ENCODE measurements at places on chromosomes 5 and 9. TPM values are rescaled to one million over a fixed set of nuclear protein-coding genes. Genes with fewer than 3 reads are reported as not detected.

- no peaks in the 10 kb centered on the region for H3K36me3 ChIP-seq
- H3K27ac ChIP-seq: peak overlapping the region; percentile 54
Measured at GRCh38 chr5:157540124-157540523, 35.5 kb downstream of the ADAM19 start.

DNA sequence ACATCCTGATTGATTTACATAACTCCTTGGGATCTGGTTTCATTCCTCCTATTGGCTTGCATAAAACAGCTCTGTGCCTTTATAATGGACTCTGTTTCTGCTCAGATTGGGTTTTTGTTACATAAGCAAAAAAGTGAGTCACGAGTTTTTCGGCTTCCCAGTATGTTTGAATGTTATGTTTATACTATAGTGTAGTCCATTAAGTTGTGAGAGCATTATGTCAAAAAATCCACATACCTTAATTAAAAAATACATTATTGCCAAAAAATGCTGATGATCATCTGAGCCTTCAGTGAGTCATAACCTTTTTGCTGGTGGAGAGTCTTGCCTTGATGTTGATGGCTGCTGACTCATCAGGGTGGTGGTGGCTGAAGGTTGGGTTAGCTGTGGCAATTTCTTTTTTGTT lies 144.6 kb downstream of the CCDC171 start:
- H3K36me3 ChIP-seq: no peaks in the 10 kb centered on the region
- H3K27ac ChIP-seq: no peak overlapping the region
- H3K4me1 ChIP-seq: no peaks in the 10 kb centered on the region
- no peak overlapping the region for H3K4me3 ChIP-seq

- H3K4me3 ChIP-seq: no peak overlapping the region
- H3K4me1 ChIP-seq: no peaks in the 10 kb centered on the region
- no peaks in the 10 kb centered on the region for H3K36me3 ChIP-seq
- DNase-seq: no peak
Measured at GRCh38 chr9:133201424-133202144, 7.5 kb downstream of the OBP2B start.

DNA sequence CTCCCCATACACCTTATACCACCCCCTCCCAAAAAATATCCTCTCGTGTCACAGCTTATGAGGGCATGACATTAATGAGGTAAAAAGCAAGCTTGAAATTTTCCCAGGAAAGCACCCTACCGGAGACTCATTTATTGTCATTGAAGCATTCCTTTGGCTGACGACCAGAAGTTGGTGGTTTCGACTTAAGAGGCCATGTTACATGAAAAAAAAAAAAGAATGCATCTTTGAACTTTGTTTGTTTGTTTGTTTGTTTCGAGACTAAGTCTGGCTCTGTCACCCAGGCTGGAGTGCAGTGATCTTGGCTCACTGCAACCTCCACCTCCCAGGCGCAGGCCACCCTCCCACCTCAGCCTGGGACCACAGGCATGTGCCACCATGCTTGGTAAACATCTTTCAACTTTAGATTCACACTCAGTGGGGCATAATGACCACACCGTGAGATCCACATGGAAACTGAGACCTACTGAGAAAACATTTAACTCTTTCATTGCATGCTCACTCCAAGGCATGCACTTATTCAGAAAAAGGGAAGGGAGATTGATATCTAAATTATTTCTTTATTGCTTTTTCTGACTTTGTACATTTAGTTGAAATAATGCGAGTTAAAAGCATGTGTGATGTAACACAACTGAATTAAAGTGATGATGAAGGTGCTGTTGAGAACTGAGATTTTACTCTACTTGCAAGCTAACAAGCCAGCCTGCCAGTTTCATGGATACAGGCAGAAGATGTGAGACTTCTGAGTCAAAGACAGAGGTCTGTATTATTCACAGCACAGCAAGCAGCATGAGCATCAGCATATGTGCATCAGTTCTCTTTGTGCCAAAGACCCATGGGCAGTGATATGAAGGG lies 5.1 kb upstream of the RAB14 start:
- H3K4me1 ChIP-seq: no peaks in the 10 kb centered on the region
- no peak for DNase-seq
- H3K4me3 ChIP-seq: no peak overlapping the region
- H3K27me3 ChIP-seq: no peaks in the 10 kb centered on the region
- H3K36me3 ChIP-seq: no peaks in the 10 kb centered on the region
- H3K27ac ChIP-seq: no peak overlapping the region

DNA sequence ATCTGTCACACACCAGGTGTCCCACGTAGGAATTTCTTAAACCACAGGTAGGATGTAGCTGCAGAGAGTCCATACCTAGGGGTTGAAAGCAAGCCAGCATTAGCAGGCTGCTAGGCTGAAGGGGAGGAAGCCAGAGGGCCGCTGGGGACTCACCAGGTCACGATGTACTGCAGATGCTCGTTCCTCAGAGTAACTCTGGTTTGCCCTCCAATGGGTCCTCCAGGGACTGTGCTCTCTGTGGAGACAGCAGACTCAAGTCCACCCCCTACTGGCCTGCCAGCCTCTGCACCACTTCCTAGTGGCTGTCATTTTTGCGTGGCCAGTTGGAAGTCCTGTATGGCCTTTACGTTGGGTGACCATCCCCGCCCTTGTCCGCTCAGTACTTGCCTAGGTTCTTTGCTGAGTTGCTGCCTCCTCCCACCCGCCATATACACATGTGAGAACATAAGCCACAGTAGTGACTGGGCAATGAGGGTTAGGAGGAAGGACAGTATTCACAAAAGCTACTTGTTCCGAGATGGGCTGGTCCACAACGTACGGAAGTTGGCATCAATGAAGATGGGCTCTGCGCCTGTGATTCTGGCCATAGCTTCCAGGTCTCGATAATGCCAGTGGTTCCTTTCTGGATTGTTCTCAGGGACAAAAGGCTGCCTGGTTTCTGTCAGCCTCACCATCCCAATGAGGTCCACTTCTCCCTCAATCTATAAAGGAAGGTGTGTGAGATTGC lies 4.1 kb downstream of the RPL7A start:
- H3K4me3 ChIP-seq: no peak overlapping the region
- DNase-seq: no peak
- no peaks in the 10 kb centered on the region for H3K4me1 ChIP-seq
- H3K27ac ChIP-seq: no peak overlapping the region

DNA sequence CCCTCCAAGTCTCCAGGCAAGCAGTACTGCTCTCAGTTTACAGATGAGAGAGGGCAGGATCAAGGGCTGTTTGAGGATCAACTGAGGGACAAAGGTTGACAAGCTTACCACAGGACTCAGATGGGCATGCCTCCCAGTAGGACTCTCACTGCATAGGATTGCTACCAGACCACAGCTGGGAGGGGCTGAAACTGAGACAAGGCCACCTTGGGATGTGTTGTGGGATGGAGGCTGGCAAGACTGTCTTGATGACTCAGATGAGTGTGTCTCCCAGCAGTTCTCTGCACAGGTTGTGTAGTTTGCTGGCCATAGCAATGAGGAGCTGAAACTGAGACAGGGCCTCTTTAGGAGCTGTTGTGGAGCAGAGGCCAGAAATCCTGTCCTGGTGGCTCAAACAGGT lies 222.2 kb upstream of the IRX1 start:
- no peaks in the 10 kb centered on the region for H3K4me1 ChIP-seq
- H3K27me3 ChIP-seq: no peaks in the 10 kb centered on the region
- no peaks in the 10 kb centered on the region for H3K36me3 ChIP-seq
- H3K4me3 ChIP-seq: no peak overlapping the region
- H3K27ac ChIP-seq: no peak overlapping the region

GRCh38 chr5:76292620-76293322 lies 110.3 kb upstream of the IQGAP2 start:
- H3K27ac ChIP-seq: peak overlapping the region; percentile 12
- DNase-seq: no peak
- H3K4me3 ChIP-seq: no peak overlapping the region
- H3K4me1 ChIP-seq: peaks cover 4% of the 10 kb centered on the region

- DNase-seq: no peak
- H3K36me3 ChIP-seq: no peaks in the 10 kb centered on the region
- no peak overlapping the region for H3K4me3 ChIP-seq
- no peaks in the 10 kb centered on the region for H3K4me1 ChIP-seq
- no peaks in the 10 kb centered on the region for H3K27me3 ChIP-seq
Measured at GRCh38 chr9:98178874-98179850, 13.3 kb downstream of the CORO2A start.

GRCh38 chr5:33324667-33325307 lies 116.0 kb upstream of the TARS1 start:
- no peaks in the 10 kb centered on the region for H3K36me3 ChIP-seq
- no peak overlapping the region for H3K27ac ChIP-seq
- no peaks in the 10 kb centered on the region for H3K4me1 ChIP-seq
- H3K27me3 ChIP-seq: no peaks in the 10 kb centered on the region
- H3K4me3 ChIP-seq: no peak overlapping the region

GRCh38 chr9:38081356-38082108 lies 12.5 kb upstream of the SHB start:
- H3K4me1 ChIP-seq: no peaks in the 10 kb centered on the region
- no peak overlapping the region for H3K27ac ChIP-seq

- no peak for DNase-seq
- H3K36me3 ChIP-seq: no peaks in the 10 kb centered on the region
Measured at GRCh38 chr5:126597156-126597555, 2.1 kb upstream of the ALDH7A1 start.

The TIMD4 gene
- total RNA-seq: 0.88 TPM

The DOCK8 gene
- 20.8 TPM for total RNA-seq
